ENCODE measurements at places on chromosomes 3 and 15. TPM values are rescaled to one million over a fixed set of nuclear protein-coding genes. Genes with fewer than 3 reads are reported as not detected.

GRCh38 chr15:79938143-79938542 is 32.9 kb downstream of the BCL2A1 start:
- no peak overlapping the region for H3K4me3 ChIP-seq
- no peak for DNase-seq
- H3K27me3 ChIP-seq, result no peaks in the 10 kb centered on the region
- H3K27ac ChIP-seq, result no peak overlapping the region
- H3K36me3 ChIP-seq, result no peaks in the 10 kb centered on the region

DNA sequence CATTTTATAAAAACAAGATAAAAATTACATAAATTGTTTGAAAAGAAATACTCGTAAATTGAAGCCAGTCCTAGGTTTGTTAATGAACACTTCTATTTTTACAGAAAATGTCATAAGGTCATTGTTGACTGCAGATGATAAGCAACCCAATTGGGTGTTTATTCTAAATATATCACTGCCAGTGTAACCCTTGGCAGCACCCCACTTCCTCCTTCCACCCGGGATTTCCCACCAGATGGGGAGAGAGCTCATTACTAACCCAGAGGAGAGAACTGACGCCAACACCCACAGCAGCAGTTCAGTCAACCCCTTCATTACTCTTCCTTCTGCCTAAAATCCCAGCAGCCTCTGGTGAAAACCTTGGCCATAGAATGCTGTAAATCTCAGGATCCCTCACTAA is 307.6 kb downstream of the GAP43 start:
- no peak for DNase-seq
- H3K4me3 ChIP-seq, result no peak overlapping the region
- H3K4me1 ChIP-seq, result no peaks in the 10 kb centered on the region
- H3K27ac ChIP-seq, result no peak overlapping the region

SLC6A20 gene
- total RNA-seq, result 0.49 TPM

SLC2A2 gene
- total RNA-seq, result not detected

GRCh38 chr15:36658312-36658711 is 78.9 kb downstream of the CDIN1 start:
- no peak for DNase-seq
- H3K4me3 ChIP-seq, result no peak overlapping the region
- H3K4me1 ChIP-seq, result no peaks in the 10 kb centered on the region
- H3K27me3 ChIP-seq, result no peaks in the 10 kb centered on the region
- H3K27ac ChIP-seq, result no peak overlapping the region
- no peaks in the 10 kb centered on the region for H3K36me3 ChIP-seq

STAC gene
- total RNA-seq, result 1.5 TPM
